ENCODE measurements at places on chromosomes 1 and 21.

GRCh38 chr1:24955161-24955560 is 25.1 kb upstream of the RUNX3 start:
- DNase-seq = peak; percentile 16

DNA sequence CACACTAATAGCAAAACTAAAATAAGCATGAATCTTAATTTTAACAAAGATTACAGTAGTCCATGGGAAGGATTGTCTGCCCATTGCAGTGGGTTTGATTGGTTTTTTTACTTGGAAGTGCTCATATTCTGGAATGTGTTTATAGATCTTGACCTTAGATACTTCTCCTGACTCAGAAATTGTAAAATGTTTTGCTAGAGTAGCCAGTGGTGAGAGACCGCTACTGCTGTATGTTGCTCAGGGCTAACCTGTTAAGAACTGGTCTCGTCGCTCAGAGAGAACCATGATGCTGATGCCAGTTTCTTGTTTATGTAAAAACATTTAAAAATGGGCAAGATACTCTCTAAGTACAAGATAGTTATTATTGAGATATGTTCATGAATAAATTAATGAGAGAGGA is 99.9 kb downstream of the ROR1 start:
- DNase-seq = no peak

- no peak for DNase-seq
These were observed 6.6 kb upstream of the DOP1B start for GRCh38 chr21:36149788-36150711.

DNA sequence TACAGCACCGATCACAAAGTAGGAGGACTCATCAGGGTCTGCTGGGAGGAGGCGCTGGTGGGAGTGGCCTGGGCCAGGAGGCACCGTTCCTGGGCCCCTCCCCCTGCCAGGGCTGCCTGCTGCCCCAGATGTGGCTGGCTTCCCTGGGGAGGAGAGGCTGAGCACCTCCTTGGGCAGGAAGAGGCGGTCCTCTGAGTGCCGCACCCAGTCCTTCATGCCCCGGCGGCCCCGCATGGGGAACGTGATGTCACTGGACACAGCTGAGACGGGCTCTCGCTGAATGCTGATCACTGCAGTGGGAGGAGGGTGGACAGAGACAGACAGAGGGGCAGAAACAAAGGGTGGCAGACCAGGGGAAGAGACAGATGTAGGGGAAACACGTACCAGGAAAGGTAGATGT is 24.8 kb downstream of the ADGRB2 start:
- DNase-seq = peak; percentile 33

DNA sequence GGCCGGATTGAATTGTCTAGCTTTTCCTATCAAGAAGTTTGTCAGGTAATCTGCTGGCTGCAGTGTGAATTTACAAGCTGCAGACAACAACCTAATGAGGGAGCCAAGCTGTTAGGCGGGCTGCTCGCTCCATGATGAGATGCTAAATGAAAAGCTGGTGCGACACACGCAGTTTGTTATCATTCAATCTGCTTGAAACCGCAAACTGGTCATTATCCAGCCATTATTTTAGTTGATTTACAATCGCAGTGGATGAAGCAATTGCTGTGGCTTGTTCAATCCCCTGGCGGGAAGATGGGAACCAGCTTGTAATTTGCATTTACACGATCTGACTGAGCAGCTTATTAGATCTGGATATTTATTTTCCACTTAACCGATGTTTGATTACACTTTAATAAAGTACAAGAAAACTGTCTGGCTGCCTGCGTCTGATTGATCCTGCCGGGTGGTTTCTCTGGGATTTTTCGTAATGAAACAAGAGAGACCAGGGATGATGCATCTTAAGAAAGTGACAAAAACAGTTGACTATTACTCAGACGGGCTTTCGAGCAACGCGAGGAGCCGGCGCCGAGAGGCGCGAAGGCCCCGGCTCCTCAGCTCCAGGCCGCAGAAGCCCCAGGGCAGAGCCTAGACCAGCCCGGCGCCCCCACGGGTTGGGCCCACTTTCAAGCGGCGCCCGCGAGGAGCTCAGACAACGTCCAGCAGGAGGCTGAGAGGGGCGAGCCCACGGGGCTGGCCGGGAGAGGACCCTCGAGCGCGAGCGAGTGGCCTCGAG is 118.0 kb upstream of the BARHL2 start:
- no peak for DNase-seq

DNA sequence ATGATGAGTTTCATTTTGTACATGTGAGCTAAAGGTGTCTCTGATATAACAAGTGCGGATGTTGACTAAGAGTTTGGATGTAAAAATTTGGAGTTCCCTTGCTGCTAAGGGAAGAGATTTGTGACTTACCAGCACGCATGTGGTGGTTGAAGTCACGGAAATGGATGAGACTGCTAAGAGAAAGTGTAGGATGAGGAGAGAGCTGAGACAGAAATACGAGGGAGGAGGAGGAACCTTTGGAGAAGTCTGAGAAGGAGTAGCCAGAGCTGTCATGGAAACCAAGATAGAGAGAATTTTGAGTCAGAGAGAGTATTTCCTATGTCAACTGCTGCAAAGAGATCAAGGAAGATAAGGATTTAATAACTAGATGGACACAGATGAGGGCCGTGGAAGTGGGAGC is 106.5 kb upstream of the COL24A1 start:
- no peak for DNase-seq

DNA sequence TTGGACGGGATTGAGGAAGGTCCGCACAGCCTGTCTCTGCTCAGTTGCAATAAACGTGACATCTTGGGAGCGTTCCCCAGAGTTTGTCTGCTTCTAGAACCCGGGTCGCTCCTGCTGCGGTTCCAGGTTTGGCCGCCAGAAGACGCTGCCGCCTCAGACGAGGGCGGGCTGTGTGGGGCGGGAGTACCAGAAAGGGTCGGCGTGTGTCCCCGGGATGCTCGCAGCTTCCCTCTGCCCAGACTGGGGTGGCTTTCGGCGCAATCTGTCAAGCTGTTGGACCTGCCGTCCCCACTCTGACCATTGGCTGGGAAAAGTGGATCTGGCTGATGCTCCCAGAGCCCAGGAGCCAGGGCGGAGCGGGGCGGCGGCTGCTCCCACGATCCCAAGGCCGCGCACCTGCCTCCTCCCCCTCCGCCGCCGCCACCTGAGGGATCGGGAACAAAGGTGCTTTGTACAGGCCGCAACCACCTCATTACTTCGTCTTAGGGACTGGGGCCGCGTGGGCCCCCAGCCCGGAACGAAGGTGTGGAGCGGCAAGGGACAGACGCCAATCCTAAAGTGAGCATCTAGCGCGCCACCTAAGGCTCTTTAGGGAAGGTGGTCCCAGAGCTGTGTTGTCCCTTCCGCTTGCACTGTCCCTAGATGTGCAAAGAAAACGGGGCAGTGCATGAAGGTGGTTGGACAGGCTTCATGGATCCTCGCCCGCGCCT is 683 bp upstream of the EFNA4 start:
- no peak for DNase-seq

- DNase-seq = no peak
These were observed 12.7 kb upstream of the RAB42 start for GRCh38 chr1:28579401-28579800.

DNA sequence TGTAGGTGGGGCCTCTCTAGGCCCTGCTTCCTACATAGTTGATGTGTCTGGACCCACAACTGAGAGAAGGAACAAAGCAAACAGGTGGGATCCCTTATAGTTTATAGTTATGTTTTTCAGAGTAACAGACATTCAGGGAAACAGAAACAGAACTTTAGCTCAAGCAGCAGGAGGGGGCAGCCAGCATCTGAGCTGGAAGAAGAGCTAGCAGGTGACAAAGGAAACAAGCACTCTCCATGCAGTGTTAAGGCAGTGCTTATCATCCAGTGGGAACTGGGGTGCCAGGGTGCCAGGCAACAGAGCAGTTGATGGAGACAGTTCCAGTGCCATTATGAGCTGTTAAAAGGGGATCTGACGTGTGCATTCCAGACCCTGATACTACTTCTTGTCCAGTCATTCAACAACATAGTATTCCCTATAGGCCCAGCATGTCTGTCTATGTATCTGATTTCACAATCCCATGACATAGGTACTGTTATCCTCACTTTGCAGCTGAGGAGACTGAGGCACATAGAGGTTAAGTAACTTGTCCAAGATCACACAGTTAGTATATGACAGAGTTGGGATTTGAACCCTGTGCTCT is 13.5 kb downstream of the HIVEP3 start:
- DNase-seq = no peak

DNA sequence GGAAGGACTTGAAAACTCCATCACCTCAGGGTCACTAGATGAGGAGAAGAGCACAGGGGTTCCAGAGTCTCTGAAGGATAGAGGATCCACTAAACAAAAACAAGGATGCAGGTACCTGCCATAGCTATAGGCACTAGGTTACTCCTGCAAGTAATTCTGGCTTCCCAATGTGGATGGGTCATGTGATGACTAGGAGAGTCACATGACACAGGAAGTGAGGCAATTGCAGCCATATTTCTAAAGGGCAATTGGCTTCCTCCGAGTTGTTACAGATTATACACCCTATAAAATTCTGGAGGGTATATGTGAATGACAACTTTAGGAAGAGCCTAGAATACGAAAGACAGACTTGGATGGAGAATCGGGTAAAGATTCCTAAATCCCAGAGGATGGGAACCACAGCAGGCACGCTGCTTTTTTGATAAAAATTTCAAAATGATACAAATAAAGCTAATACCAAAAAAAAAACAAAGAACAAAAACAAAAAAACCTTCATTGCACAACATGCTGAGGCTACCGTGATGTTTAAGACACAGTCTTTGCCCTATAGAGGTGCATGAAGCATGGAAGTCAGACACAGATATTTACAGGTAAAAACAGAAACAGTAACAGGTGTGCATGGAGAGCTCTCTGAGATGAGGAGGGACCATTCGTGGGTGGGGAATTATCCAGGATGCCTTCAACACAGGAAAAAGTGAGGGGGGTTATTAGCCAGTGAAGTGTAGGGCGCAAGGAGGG is 10.5 kb downstream of the MTX1 start:
- peak; percentile 71 for DNase-seq

DNA sequence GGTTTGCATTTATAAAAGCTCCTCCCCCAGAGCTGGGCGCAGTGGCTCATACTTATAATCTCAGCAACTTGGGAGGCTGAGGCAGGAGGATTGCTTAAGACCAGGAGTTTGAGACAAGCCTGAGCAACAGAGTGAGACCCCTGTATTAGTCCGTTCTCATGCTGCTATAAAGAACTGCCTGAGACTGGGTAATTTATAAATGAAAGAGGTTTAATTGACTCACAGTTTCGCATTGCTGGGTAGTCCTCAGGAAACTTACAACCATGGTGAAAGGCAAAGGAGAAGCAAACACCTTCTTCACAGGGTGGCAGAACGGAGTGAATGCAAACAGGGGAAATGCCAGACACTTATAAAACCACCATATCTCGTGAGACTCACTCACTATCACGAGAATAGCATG is 52.5 kb downstream of the ZNF684 start:
- DNase-seq = no peak

DNA sequence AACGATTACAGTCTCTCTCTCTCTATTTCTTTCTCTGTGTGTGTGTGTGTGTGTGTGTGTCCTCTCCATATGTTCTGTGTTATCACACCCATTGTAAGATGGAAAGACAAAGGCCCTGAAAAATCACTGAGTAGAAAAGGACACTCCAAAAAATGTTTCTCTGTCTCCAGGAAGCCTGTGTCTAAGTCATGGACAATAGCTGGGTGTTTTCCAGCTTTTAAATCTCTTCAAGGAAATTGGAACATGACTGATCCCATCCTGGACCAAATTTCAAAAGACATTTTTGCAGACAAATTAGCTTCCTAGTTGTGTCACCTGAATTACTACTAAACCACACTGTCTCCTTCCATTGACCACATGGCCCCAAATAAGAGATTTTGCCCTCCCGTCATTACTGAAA is 31.0 kb upstream of the LMX1A start:
- DNase-seq = no peak

DNA sequence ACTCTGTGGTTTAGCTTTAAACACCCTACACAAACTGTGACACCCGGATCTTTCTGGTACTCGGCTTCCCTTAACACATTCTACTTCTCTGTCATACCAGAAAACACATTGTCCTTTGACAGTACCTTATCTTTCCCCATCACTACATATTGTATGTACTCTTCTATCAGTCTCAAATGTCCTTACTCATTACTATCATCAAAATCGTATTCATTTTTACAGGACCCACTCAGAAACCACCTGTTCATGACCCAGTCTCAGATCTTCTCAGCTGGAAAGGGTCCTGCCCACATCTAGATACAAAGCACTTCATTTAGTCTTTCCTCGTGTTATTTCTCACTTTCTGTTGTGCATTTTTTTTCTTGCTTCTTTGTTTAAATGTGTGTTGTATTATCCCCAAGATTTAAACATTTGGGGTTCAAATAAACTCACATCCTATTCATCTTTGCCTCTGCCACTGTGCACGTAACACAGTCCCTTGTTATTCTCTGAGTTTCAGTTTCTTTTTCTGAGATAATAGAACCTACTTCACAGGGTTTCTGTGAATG is 27.7 kb downstream of the CD34 start:
- DNase-seq = no peak

DNA sequence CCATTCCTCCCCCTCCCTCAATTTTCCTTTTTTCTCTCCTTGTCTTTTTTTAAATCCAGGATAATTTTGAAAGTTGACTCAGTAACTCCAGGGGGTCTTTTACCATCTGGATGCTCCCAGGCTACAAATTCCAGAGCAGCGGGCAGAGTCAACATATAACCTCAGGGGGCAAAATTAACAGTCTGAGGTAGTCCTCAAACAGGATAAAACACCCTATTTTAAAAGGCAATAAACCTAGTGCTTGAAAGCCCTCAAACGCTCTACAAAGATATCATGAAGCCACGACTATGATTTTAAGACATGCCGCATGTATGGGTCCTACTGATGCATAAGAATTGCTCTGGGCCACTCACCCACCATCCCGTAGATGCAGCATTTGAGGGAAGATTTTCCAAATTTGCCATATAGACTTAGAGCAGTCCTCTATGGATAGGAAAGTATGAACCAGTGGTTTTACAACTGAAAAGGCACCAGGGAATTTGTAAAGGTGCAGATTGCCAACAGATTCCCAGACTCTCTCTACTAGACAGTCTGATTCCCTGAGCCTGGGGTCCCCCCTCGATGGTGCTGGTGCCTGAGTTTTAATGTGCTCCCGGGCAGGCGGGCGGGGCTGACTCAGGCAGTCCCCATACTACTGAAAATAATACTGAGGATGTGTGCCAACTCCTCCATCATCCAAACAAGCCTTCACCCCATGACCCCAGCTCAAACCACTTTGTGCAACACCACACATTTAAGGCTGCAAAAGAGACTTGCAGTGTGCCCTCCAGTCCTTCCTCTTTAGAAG is 37.2 kb downstream of the PTPN14 start:
- DNase-seq = no peak

GRCh38 chr1:202244841-202245261 is 51.3 kb downstream of the LGR6 start:
- DNase-seq = no peak

- no peak for DNase-seq
These were observed 35.0 kb upstream of the RD3 start for GRCh38 chr1:211527006-211527405.

- DNase-seq = no peak
These were observed at the start of gene ARHGEF19 for GRCh38 chr1:16212251-16212961. TSS of gene ARHGEF19 (minus strand) at chr1:16212652. CDS start at chr1:16209054, 3,598 bp downstream.
